ENCODE measurements at places on chromosomes 4 and X.

DNA sequence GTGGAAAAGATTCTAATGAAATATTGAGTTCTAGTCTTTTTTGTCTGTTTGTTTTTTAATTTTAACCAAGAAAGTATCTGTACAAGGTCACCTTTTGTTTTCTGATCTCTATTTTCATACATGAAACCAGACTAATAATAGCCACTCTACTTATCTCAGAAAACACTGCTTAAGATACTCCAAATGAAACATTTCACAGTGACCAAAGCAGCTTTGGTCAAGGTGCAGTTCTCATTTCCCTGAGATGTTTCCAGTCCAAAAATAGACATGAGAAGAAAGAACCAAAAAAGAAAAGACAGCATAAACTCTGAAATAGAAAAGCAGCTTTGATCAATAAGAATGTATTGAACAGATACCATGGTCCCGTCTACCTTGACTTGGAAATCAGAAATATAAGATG is 782.8 kb downstream of the RAB28 start:
- DNase-seq = no peak

GRCh38 chr4:152166567-152166966 is 369.3 kb downstream of the FBXW7 start:
- no peak for DNase-seq

- DNase-seq = peak; percentile 21
Measured at GRCh38 chrX:12360986-12361598, 222.8 kb downstream of the FRMPD4 start.

- peak; percentile 82 for DNase-seq
Measured at GRCh38 chr4:74543983-74544382, 99.0 kb downstream of the AREG start.

GRCh38 chrX:134101636-134102035 is 116.2 kb upstream of the GPC3 start:
- no peak for DNase-seq

DNA sequence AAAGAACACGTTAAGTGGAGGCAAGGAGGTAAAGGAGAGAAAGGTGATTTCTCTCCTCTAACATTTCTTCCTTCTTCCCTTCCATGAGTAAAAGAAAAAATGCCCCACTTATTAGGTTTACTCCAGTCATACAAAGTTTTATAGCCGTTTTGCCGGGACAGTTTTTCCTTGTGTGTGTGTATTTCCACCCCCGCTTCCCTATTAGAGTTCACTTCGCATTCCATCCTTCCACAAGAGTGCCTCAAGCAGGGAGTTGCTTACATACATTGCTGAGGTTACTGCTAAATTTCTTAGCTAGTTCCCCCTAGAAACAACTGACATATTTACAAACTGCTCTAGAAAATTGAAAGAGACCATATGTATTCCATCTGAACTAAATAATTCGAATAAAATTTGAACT is 45.2 kb upstream of the BMP15 start:
- no peak for DNase-seq

DNA sequence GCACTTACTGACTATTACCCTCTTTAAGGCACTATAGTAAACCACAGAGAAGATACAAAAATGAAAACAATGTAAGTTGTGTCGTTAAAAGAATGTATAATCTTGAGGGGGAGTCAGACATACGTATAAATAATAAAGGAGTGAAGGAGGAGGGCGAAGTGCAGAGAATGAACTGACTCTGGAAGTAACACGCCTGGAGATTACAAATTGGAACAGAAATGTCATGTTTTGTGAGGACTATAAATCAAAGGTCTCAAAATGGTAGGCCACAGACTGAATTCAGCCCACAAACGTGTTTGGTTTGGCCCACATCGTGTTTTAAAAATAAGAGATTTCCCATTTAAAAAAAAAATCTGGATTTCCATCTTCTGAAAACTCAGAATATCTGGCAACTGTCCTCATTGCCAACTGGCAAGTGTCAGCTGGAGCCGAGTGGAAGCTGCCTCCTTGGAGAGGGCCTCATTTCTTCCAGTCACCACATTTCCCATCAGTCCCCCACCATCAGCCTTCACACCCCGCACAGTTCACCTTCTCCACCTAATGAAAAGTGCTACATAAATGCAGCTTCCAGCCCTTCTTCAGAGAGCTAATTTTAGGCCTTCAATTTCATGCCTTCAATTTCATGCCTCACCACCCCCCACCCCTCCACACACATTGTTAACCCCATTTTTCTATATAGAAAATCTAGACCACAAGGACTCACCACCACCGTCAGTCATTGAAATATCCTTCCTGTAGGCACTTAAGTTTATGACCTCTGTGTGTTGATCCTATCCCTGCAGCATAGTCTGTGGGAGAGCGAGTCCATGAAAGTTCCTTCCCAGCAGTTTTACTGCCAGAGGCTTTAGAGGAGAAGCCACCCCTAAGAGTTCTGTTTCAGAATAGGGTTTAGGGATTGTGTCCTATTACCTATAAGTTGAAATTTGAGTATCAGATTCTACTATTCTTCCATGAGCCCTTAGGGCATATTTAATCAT is 32.0 kb upstream of the COL25A1 start:
- no peak for DNase-seq

GRCh38 chrX:69995362-69996112 is 54.2 kb downstream of the AWAT2 start:
- DNase-seq = no peak

GRCh38 chr4:26557164-26557563 is 26.7 kb upstream of the TBC1D19 start:
- DNase-seq = peak; percentile 100

Data from AG10803 (cell line).